ENCODE measurements at places on chromosomes 2 and 18.

DNA sequence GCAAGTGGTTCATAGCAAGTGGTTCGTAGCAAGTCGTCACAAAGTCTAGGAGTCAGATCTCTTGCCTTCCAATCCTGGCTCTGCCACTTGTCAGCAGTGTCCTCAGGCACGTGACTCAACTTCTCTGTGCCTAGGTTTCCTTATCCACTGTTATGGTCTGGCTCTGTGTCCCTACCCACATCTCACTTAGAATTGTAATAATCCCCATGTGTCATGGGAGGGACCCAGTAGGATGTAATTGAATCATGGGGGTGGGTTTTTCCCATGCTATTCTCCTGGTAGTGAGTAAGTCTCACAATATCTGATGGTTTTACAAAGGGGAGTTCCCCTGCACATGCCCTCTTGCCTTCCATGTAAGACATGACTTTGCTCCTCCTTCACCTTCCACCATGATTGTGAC, 51.8 kb upstream of the AP1S3 start:
- DNase-seq: no peak

- no peak for DNase-seq
Observed at GRCh38 chr2:201440182-201440581, 11.1 kb downstream of the TRAK2 start.

DNA sequence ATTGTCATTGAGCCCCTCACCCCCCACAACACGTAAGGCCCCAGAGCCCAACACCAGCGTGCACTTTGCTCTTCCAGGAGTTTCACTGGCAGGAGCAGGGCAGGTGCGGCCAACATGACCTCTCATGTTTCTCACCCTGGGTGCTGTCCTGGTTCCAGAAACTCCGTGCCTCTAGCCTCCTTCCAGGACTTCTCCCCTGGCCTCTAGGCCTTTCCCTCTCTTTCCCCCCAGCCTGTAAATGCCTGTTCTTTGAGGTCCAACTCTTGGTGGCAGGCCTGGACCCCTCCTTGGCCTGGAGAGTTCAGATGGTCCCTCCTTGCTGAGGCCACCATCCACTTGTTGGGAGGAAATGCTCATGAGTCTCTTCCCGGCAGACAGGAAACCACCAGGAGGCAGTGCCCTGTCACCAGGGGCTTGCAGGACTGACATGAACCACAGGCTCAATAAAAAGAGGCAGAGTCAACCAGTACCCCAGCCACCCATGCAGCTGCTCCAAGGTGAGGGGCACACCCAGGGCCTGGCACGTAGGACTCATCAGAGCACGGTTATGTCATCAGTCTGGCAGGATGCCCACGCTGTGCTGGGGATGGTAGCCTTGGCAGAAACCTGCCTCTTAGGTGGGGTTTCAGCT, 1.5 kb downstream of the MALL start:
- no peak for DNase-seq

- DNase-seq: no peak
Observed at GRCh38 chr2:36177282-36177681, 178.3 kb upstream of the CRIM1 start.

DNA sequence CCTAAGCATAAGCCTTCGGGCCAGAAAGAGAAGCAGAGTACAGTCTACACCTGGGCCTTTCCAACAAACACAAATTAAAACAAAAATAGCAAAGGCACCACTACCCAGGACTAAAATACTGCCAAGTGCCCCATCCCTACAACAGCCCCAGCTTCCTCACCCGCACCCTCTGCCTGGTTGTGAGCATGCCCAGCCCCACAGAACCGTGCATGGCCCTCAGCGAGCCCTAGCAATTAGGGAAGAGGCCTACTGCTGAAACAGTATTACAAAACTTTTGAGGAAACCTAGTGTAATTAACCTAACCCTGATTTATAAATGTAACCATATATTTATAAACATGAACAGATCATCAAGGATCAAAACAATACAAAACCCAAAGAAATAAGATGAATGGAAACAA, 44.2 kb downstream of the FARSB start:
- no peak for DNase-seq

DNA sequence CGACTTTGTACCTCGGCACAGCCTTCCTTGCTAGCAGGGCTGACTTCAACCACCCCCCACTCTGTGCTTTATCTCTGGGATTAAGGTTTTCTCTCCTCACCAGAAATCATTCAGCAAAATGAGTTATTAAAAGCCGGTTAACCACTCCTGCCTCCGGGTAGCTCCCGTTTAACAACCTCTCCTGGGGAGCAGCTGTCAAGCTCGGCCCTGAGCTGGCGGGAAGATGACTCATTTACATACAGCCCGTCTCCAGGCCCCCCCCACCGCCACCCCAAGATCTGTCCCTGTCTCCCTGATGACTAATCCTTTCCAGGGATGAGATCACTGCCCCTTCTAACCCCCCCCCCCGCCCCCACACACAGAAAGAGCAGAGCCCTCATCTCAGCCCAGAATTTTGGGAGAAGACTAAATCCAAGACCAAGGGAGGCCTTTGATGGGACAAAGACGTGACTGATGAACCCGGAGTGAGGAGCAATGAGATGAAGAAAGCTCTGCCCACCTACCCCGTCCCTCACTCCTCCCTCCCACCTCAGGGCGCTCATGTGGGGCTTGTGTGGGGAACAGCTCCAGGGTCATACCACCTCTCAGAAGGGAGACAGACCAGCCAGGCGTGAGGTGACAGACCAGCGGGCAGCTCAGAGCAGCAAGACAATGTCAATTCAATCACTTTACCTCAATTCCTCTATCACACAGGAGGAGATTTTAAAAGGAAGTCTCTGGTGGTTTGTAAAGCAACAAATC, 131.4 kb downstream of the MSH2 start:
- DNase-seq: peak; percentile 35

DNA sequence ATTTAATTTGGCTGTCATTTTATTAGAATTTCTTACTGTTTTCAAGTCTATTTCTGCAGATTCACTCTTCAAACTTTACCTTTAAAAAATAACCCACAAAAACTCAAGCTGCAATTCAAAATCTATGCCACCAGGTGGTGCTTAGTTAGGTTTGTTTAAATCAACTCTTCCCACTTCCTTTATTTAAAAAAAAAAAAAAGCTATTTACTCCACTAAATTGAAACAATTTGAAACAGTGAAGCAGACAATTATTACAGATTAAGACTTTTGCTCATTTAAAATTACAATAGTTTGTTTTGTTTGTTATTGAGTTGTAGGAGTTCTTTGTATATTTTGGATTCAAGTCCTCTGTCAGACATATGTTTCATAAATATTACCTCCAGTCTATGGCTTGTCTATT, 300.0 kb downstream of the PDE11A start:
- DNase-seq: no peak

GRCh38 chr2:5393474-5393873, 298.7 kb upstream of the SOX11 start:
- DNase-seq: no peak
